Mucosa of gallbladder (tissue), 1 donor: ENCODE measurements at places on chromosomes 3 and 15. TPM values are rescaled to one million over a fixed set of nuclear protein-coding genes. Genes with fewer than 3 reads are reported as not detected.

Gene KNSTRN
- 12.2 TPM for total RNA-seq

Gene PP2D1
- not detected for total RNA-seq

Gene GOLGA6A
- total RNA-seq, result not detected

Gene DNAH12
- 0.52 TPM for total RNA-seq
